ENCODE measurements at places on chromosomes 7 and 10. TPM values are rescaled to one million over a fixed set of nuclear protein-coding genes. Genes with fewer than 3 reads are reported as not detected.

GRCh38 chr7:25795824-25796235 is 356.2 kb upstream of the NFE2L3 start:
- H3K27me3 ChIP-seq: peaks cover 16% of the 10 kb centered on the region
- H3K4me1 ChIP-seq: no peaks in the 10 kb centered on the region
- no peak overlapping the region for H3K27ac ChIP-seq
- H3K36me3 ChIP-seq: no peaks in the 10 kb centered on the region

DNA sequence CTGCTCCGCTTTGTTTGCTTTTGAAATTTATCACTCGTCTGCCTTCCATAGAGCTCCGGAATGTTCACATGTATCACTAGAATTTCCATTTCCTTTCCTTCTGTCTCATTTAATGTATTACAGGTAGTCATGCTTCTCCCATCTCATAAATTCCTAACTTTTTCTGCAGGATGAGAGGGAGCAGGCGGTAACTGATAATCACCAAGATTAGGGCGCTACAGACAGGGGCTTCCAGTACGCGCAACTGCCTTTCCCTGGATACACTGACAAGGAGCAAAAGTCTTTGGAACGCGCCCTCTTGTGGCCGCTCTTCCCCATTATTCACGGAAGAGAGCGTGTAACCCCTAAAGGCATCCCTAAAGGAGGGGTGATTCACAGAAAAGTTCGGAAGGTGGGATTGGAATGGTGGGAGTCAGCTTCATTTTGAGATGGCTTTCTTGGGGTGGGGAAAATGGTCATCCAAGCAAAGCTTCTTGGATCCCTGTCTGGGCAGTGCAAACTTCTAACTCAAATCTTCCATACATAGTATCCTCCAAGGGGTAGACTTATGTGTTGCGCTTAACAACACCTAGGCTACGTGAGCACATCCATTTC is 6.5 kb downstream of the INHBA start:
- H3K4me1 ChIP-seq: no peaks in the 10 kb centered on the region
- no peak overlapping the region for H3K4me3 ChIP-seq
- H3K36me3 ChIP-seq: no peaks in the 10 kb centered on the region
- no peak overlapping the region for H3K27ac ChIP-seq
- peaks cover 36% of the 10 kb centered on the region for H3K27me3 ChIP-seq
- DNase-seq: no peak

GRCh38 chr7:142439739-142440138 is 181.9 kb upstream of the PRSS58 start:
- H3K4me1 ChIP-seq: peaks cover 45% of the 10 kb centered on the region
- no peak overlapping the region for H3K4me3 ChIP-seq
- H3K36me3 ChIP-seq: no peaks in the 10 kb centered on the region
- DNase-seq: no peak

The CALCR gene
- not detected for total RNA-seq

- H3K4me3 ChIP-seq: no peak overlapping the region
- no peak overlapping the region for H3K27ac ChIP-seq
- no peak for DNase-seq
- no peaks in the 10 kb centered on the region for H3K4me1 ChIP-seq
- H3K36me3 ChIP-seq: no peaks in the 10 kb centered on the region
These were observed 75.7 kb downstream of the NRCAM start for GRCh38 chr7:108380517-108380916.
